ENCODE measurements at places on chromosomes 7 and 10.

GRCh38 chr10:58806970-58807628, 294.4 kb downstream of the BICC1 start:
- no peak for DNase-seq

GRCh38 chr10:20670579-20670978, 226.5 kb downstream of the NEBL start:
- DNase-seq, result no peak

DNA sequence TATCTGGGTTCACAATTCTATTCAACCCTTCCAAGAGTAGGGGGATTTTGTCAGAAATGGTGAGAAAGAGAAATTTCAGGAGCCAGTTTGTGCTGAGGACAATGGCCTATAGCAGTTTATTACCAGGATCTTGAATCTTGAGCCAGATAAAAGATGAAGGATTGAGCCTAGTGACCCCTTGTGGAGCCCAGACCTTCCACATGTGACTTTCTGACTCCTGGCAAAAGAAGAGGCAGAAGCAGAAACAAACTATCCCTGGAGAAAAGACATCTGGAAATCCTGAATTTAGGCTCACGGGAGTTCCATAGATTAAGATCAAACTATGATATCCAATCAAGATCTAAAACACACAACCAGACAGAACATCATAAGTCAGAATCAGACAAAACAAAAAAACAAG, 60.9 kb upstream of the CHRM2 start:
- no peak for DNase-seq

DNA sequence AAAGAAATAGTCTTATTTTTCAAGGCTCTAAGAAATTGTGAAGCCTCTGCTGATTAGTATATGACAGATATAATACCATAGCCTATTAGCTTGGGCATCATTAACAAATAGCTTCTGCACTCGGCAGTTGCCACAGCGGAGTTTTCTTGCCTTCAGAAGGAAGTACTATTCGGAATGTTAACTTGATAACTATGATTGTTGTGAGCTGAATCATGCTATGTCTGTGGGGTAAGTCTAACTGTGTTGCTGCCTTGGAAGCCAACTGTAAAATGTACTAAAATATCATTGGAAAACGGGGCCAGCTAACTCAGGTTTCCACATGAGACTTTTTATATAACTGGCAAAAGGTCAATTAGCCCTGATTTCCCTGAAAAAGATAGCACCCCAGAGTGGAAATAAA, 93.2 kb downstream of the TWIST1 start:
- DNase-seq, result no peak

DNA sequence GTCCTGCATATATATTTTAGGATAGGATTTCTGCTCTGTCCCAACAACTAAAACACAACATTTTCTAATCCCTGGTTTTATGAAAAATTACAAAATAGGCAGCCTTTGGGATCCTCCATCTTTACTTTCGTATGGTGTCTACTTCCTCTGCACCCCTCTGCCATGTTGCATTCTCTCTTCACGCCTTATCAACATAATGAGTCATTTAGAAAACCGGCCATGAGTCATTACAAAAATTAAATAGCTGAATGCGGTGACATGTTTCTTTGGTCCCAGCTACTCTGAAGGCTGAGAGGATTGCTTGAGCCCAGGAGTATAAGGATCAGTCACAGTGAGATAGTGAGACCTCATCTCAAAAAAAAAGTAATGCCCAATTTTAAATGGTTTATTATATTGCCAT, 148.1 kb upstream of the CELF2 start:
- DNase-seq, result no peak

DNA sequence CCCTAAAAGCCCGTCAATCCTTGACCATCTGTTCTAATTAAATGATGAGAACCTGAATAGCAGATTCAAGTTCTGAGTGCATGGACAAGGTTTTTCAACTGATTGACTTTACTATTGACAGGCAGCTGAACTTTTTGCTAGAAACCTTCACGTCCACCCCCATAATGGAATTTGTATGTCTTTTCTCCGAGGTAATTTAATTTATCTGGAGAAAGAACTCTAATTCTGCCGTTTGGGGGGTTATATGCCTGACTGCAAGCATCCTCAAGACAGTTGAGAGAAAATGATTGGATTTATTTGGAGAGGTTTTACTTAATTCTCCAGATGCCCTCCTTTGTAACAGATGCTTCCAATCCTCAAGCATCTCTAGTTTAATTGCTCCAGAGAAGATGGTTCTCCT, 1053.4 kb upstream of the AUTS2 start:
- no peak for DNase-seq

- no peak for DNase-seq
Observed at GRCh38 chr10:35498693-35499092, 106.4 kb upstream of the GJD4 start.

- DNase-seq, result no peak
Observed at GRCh38 chr7:120740348-120740747, 117.6 kb downstream of the TSPAN12 start.

GRCh38 chr7:47034180-47034579, 547.7 kb downstream of the TNS3 start:
- no peak for DNase-seq

DNA sequence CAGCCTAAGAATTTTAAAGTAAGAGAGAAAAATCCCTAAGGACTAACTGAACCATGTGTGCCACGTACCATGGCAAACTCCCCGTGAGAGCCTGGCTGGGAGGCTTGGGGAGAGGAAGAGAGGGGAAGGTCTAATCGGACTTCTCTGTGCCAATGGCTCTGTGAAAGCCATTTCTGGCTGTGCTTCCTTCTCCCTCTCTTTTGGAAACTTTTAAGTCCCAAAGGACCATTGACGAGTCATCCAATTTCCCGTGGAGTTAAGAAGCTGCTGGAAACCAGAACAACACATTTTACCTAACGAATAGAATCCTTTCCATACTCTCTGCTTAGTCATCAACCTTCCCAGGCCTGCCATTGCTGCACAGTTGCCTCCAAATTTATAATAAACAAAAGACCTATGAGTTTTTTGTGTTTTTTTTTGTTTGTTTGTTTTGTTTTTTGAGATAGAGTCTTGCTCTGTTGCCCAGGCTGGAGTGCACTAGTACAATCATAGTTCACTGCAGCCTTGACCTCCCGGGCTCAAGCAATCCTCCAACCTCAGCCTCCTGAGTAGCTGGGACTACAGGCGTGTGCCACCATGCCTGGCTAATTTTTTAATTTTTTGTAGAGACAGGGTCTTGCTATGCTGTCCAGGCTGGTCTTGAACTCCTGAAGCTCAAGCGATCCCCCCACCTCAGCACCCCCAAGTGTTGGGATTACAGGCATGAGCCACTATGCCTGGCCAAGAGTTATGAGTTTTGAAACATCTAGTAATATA, 13.2 kb downstream of the LAMB1 start:
- no peak for DNase-seq

- peak; percentile 59 for DNase-seq
Observed at GRCh38 chr10:67697724-67698131, 1.7 kb upstream of the CTNNA3 start.

- no peak for DNase-seq
Observed at GRCh38 chr7:56007167-56007652, 42.8 kb downstream of the NIPSNAP2 start.

- no peak for DNase-seq
Observed at GRCh38 chr7:2247141-2247995, 5.3 kb downstream of the NUDT1 start.

GRCh38 chr7:48759431-48760080, 164.8 kb upstream of the CDC14C start:
- no peak for DNase-seq

DNA sequence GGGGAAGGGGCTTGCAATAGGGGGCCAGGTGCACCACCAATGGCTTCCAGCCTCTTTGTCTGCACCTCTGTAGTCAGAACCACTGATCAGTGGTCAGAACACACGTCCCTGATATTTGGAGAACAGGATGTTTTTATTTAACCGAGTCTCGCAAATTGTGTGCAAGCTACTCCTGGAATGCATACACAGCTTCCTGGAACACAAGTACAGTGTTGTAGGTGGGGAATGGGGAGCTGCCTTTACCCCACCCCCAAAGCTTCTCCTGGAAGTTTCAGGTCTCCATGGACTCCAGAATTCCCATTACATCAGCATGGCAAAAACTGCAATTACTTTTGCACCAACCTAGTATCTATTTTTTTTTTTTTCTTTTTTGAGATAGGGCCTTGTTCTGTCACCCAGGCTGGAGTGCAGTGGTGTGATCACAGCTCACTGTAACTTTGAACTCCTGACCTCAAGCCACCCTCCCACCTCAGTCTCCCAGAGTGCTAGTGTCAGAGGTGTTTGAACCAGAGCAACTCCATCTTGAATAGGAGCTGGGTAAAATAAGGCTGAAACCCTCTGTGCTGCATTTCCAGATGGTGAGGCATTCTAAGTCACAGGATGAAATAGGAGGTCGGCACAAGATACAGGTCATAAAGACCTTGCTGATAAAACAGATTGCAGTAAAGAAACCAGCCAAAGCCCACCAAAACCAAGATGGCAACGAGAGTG, 374.0 kb downstream of the CALN1 start:
- DNase-seq, result no peak

DNA sequence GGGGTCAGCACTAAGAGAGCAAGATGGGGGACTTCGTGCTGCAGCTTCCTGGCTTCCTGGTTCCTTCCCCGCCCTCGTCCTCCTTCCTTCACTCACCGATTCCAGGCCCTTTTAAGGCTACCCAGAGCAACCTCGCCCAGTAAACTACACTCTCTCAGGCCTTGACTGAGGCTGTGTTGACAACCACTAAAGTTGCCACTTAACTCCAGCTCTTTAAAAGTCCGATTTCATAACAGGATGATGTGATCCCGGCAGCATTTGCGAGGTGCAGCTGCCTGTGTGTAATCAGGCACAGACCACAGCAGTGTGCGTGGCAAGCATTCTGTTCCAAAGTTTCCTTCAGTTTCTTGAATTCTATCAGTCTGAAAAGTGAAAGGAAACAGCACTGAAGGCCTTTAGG, 110.6 kb downstream of the RAB11FIP2 start:
- DNase-seq, result no peak

DNA sequence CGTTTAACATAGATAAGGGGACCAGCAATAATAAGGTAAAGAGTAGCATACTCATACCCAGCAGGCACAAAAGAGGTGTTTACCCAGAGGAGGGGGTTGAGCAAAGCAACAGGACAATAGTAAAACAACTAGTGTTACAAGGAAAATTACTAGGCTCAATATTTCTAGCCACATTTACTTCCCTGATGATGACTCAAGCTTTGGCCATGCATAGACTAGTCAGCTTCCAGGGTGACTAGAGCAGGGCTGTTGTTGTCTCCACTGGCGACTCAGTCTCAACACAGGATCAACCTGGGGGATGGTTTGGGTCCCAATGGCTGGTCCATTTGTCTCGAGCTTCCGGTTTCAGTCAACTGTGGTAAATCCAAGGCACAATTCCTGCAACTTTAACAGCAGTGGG, 217.7 kb upstream of the KCND2 start:
- DNase-seq, result no peak

GRCh38 chr7:101565601-101566209, 63.4 kb downstream of the MYL10 start:
- DNase-seq, result no peak

DNA sequence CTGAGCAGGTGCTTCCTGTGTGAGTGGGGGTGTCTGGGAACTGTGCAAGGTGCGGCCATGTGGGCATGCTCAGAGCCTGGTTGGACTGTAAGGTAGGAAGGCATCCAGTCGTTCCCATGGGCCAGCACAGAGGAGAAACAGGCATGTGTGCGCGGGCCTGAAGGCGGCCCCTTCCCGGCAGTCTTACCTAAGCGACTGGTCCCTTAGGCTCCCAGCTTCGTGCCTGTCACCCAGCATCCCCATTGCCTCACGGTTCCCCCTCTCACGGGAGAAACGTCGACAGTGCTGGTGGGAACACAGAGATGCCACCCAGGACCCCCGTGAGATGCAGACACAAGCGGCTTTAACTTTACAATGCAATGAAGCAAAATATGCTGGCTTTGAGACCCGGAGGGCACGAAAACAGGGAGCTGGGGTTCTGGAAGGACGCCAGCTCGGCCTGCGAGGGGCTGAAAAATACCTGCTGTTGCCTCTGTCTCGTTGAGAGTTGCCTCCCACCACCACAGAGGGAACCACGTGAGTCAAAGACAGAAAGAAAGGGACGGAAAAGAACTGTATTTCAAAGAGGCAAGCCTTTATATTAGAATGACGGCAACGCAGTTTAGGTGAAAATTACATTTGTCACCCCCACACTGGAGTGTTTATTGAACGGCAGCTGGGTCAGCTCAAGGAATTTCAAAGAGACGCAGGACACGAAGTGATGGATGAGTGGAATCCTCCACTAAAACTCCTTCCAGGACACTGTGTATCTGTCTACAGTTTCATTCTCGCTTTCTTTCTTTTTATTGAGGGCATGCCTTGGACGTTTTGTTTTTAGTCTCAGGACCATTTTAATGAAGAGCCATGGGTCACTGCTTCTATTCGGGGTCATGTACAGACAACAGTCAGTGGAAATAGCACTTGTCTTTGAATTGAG, 128.4 kb downstream of the DNAJB6 start:
- DNase-seq, result no peak

- no peak for DNase-seq
Observed at GRCh38 chr7:113197274-113197673, 78.9 kb upstream of the SMIM30 start.

DNA sequence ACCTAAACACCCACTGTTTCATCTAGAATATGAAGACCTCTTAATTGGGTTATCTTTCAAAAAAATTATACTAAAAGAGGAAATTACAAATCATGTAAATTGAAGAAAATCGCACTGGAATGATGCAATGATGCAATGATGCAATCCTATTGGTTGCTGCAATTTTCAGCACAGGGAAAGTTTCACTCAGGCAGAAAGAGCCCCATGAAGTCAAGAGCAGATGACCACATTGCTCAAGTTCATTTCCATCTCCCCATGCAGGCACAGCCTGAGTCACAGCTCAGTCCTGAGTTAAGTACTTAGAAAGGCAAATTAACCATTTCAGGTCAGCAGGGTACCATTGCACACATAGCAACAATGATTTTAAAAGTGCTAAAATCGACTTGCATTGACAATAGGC, 180.3 kb upstream of the MYO3A start:
- no peak for DNase-seq

GRCh38 chr7:79664884-79665676, 211.6 kb upstream of the MAGI2 start:
- no peak for DNase-seq

- peak; percentile 58 for DNase-seq
Observed at GRCh38 chr10:13371897-13372470, 23.9 kb upstream of the SEPHS1 start.

GRCh38 chr10:80492848-80493521, 38.9 kb downstream of the TSPAN14 start:
- DNase-seq, result no peak

- DNase-seq, result no peak
Observed at GRCh38 chr10:124197371-124198124, 104.2 kb upstream of the CHST15 start.

DNA sequence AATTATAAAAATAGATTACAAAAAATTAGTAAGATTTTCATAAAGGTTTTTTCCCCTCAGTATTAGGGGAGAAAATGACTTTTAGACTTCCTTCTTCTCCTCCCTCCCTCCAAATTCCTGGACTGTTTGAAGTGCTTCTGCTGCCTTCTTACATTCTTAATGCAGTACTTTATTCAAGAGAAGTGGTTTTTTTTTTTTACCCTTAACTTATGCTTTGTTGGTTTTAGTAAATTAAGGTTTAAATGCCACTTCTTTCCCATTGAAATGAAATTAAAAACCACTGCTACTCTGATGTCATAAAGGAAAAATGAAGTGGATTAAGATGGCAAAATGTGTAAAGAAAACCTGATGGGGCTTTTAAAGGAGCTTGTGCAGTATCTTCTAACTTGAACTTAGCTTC, 140.7 kb downstream of the VTI1A start:
- DNase-seq, result no peak

GRCh38 chr7:144579687-144580086, 176.2 kb upstream of the NOBOX start:
- no peak for DNase-seq

GRCh38 chr7:130365088-130365487, 15.2 kb upstream of the CPA1 start:
- no peak for DNase-seq

Measured in CD4-positive, alpha-beta T cell treated with Interleukin-6 at 100 ng/mL for 8 hours (primary cell).